ENCODE measurements at places on chromosomes 16 and 17. TPM values are rescaled to one million over a fixed set of nuclear protein-coding genes. Genes with fewer than 3 reads are reported as not detected.

GRCh38 chr16:1283996-1284616, 25.3 kb upstream of the UBE2I start:
- H3K4me3 ChIP-seq = no peak overlapping the region
- no peaks in the 10 kb centered on the region for H3K4me1 ChIP-seq
- no peak overlapping the region for H3K27ac ChIP-seq
- H3K27me3 ChIP-seq = peaks cover 16% of the 10 kb centered on the region
- DNase-seq = peak; percentile 69
- H3K36me3 ChIP-seq = no peaks in the 10 kb centered on the region

The GSDMA gene
- total RNA-seq = not detected

- peaks cover 40% of the 10 kb centered on the region for H3K4me1 ChIP-seq
- no peak overlapping the region for H3K27ac ChIP-seq
- no peaks in the 10 kb centered on the region for H3K36me3 ChIP-seq
- no peak overlapping the region for H3K4me3 ChIP-seq
- DNase-seq = no peak
- no peaks in the 10 kb centered on the region for H3K27me3 ChIP-seq
These were observed 32.7 kb upstream of the NAT9 start for GRCh38 chr17:74808714-74809430.

- H3K27me3 ChIP-seq = no peaks in the 10 kb centered on the region
- DNase-seq = no peak
- no peak overlapping the region for H3K4me3 ChIP-seq
- H3K27ac ChIP-seq = peak overlapping the region; percentile 35
- no peaks in the 10 kb centered on the region for H3K36me3 ChIP-seq
- peaks cover 56% of the 10 kb centered on the region for H3K4me1 ChIP-seq
These were observed 56.4 kb downstream of the CMIP start for GRCh38 chr16:81500833-81501521.

The ZNF263 gene
- 19.6 TPM for total RNA-seq

- H3K27me3 ChIP-seq = no peaks in the 10 kb centered on the region
- no peaks in the 10 kb centered on the region for H3K4me1 ChIP-seq
- DNase-seq = no peak
- no peaks in the 10 kb centered on the region for H3K36me3 ChIP-seq
These were observed 999.5 kb upstream of the EEF2KMT start for GRCh38 chr16:6096931-6097670.

The ZP2 gene
- total RNA-seq = not detected

The SPIRE2 gene
- total RNA-seq = 18.9 TPM

- H3K4me1 ChIP-seq = no peaks in the 10 kb centered on the region
- no peaks in the 10 kb centered on the region for H3K27me3 ChIP-seq
- DNase-seq = peak; percentile 50
- H3K27ac ChIP-seq = no peak overlapping the region
These were observed 122.6 kb upstream of the RPL38 start for GRCh38 chr17:74080656-74081582.

DNA sequence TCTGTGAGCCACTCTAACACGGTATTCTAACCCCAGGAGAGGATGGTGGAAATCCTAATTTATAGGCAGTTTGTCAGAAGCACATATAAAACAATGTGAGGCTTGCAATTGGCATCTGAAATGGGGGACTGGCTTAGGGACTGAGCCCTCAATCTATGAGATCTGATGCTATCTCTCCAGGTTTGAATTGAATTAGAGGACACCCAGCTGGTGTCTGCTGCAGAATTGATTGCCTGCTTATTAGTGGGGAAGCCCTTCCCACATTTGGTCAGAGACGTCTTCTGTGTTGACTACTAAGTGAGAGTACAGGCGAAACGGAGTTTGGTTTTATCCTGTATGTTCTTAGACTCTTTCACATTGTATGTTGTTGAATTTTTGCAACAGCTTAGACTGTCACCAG, 13.6 kb upstream of the TMIGD1 start:
- no peaks in the 10 kb centered on the region for H3K36me3 ChIP-seq
- H3K27ac ChIP-seq = no peak overlapping the region
- H3K27me3 ChIP-seq = no peaks in the 10 kb centered on the region
- DNase-seq = no peak
- H3K4me1 ChIP-seq = peaks cover 25% of the 10 kb centered on the region
- no peak overlapping the region for H3K4me3 ChIP-seq

DNA sequence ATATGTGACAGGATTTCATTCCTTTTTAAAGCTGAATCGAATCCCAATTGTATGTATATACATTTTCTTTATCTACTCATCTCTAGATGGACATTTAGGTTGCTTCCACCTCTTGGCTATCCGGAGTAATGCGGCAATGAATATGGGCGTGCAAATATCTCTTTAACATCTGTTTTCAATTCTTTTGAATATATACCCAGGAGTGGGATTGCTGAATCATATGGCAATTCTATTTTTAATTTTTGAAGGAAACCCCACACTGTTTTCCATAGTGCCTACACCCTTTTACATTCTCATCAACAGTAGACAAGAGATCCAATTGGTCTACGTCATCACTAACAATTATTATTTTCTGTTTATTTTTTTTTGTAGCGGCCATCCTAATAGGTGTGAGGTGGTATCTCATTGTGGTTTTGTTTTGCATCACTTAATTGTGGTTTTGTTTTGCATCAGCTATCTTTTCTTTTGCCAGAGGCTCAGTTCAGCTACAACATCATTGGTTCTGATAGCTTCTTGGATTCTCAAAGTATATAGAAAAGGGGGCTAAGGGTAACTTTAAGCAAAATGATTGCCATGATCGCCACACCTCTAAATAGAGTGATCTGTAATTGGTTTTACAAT, 25.6 kb upstream of the MAP2K6 start:
- no peaks in the 10 kb centered on the region for H3K27me3 ChIP-seq
- DNase-seq = no peak
- H3K27ac ChIP-seq = no peak overlapping the region
- H3K4me3 ChIP-seq = no peak overlapping the region
- no peaks in the 10 kb centered on the region for H3K36me3 ChIP-seq
- H3K4me1 ChIP-seq = no peaks in the 10 kb centered on the region

DNA sequence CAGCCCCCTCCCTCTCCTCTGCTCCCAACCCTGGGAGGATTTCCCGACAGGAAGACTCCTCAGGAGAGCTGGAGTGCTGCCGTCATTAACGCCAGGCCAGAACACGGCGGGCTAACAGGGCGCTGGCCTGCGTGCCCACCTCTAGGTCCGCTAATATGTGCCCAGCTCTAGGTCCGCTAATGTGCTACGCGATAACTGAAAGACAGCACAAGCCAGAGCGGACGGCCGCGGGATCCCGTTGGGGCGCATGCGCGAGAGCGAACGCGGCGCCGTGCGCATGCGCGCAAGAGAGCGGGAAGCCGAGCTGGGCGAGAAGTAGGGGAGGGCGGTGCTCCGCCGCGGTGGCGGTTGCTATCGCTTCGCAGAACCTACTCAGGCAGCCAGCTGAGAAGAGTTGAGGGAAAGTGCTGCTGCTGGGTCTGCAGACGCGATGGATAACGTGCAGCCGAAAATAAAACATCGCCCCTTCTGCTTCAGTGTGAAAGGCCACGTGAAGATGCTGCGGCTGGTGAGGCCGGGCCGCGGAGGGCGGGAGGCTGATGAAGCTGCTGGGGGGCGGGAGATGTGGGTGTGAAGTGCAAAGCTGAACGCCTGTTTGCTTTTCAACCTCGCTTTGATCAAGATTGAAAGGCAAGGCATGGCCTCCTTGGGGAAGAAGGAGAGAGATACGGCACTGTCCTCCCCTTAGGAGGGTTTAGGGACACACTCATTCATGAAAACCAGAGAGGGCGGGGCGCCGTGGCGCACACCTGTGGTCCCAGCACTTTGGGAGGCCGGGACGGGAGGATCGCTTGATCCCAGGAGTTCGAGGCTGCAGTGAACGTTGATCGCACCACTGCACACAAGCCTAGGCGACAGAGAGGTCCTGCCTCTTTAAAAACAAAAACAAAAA, at the start of gene CKLF:
CKLF (plus strand) TSS at position 291 of the 892 bp plus-strand sequence; CDS start at position 431, 140 bp downstream.
- no peaks in the 10 kb centered on the region for H3K36me3 ChIP-seq
- H3K4me3 ChIP-seq = peak within 1 kb of the TSS; percentile 56
- peak; percentile 87 for DNase-seq
- H3K27ac ChIP-seq = peak within 1 kb of the TSS; percentile 96

- no peaks in the 10 kb centered on the region for H3K4me1 ChIP-seq
- H3K27ac ChIP-seq = no peak overlapping the region
- H3K27me3 ChIP-seq = no peaks in the 10 kb centered on the region
- DNase-seq = peak; percentile 62
- H3K36me3 ChIP-seq = peaks cover 8% of the 10 kb centered on the region
These were observed 6.8 kb upstream of the APRT start for GRCh38 chr16:88818575-88818874.

The SLC16A6 gene
- 6.3 TPM for total RNA-seq

The KRTAP2-3 gene
- total RNA-seq = not detected

GRCh38 chr17:62162898-62163297, 97.8 kb upstream of the MED13 start:
- no peaks in the 10 kb centered on the region for H3K27me3 ChIP-seq
- H3K36me3 ChIP-seq = no peaks in the 10 kb centered on the region

DNA sequence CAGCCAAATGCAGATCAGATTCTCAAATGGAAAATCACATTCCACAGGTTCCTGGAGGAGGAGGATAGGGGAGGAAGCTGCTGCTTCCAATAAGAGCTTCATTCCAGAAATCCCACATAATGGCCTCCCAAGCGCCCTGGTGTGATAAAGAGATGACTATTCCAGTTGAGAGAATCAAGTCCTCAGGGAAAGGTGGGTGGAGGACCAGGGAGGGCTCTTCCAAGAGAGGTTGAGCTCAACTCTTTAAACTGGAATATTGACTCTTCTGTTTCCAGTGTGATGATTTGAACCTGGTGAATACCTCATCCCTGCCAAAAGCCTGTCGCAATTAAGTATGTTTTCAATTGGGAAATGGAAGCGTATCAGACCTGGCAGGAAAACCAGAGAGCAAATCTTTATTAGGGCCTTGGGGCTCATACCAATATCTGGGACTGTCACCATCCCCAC, 81.4 kb upstream of the DYNLRB2 start:
- no peak overlapping the region for H3K4me3 ChIP-seq
- no peaks in the 10 kb centered on the region for H3K27me3 ChIP-seq
- H3K27ac ChIP-seq = no peak overlapping the region
- no peaks in the 10 kb centered on the region for H3K4me1 ChIP-seq
- no peaks in the 10 kb centered on the region for H3K36me3 ChIP-seq

- no peak overlapping the region for H3K27ac ChIP-seq
- no peaks in the 10 kb centered on the region for H3K27me3 ChIP-seq
- H3K4me1 ChIP-seq = no peaks in the 10 kb centered on the region
- no peaks in the 10 kb centered on the region for H3K36me3 ChIP-seq
These were observed 180.5 kb downstream of the CDH13 start for GRCh38 chr16:82807311-82807710.

All from upper lobe of left lung (tissue), 6 donors.